ENCODE measurements at places on chromosomes 1 and 21.

DNA sequence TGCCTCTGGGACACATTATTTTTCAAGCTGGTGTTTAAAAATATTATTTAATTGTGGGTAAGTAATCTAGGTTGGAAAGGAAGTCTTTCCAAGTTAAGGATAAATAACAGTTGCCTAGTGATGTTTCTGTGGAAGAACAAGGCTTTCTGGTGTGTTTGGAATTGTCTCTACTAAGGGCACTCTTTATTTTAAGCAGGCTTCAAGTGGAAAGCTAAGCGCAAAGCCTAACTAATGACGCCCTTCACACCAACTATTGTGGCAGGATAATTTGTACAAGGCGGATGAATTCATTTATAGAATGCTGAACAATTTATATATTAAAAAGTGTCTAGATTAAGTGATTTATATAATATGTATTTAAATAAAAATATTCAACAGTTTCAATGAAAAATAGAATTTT, 25.1 kb upstream of the RWDD3 start:
- no peak for DNase-seq

GRCh38 chr1:95007687-95008086, 65.1 kb downstream of the ALG14 start:
- no peak for DNase-seq

GRCh38 chr1:70847013-70847412, 200.6 kb downstream of the PTGER3 start:
- peak; percentile 28 for DNase-seq

DNA sequence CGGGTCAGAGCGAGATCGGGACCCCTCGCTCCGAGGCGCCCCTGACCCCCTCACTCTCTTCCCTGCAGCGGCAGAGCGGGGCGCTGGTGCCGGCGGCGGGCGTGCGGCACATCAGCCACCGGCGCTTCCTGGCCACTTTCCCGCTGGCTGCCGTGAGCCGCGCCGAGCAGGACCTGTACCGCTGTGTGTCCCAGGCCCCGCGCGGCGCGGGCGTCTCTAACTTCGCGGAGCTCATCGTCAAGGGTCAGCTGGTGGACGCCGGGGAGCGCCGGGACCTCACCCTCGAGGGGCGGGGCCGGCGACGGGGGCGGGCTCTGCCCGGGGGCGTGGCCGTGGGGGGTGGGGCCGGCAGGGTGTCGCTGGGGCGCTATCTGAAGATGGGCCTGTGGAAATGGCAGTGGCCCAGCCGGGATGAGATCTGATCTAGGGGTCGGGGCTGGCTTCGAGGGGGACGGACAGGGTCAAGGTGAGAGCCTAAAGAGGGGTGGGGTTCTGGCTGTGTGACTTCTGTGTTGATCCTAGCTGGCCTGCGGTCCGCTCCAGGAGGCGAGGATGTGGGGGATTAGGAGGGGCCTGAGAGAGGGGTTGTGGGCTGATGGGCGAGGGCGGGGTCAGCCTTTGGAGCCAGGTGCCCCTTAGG, 23.6 kb downstream of the PTPRU start:
- DNase-seq = no peak

- no peak for DNase-seq
Observed at GRCh38 chr21:35016071-35016470, 33.0 kb downstream of the RUNX1 start.
